ENCODE measurements at places on chromosomes 4 and X.

GRCh38 chr4:2923141-2923551 is 40.1 kb downstream of the NOP14 start:
- no peak for DNase-seq

DNA sequence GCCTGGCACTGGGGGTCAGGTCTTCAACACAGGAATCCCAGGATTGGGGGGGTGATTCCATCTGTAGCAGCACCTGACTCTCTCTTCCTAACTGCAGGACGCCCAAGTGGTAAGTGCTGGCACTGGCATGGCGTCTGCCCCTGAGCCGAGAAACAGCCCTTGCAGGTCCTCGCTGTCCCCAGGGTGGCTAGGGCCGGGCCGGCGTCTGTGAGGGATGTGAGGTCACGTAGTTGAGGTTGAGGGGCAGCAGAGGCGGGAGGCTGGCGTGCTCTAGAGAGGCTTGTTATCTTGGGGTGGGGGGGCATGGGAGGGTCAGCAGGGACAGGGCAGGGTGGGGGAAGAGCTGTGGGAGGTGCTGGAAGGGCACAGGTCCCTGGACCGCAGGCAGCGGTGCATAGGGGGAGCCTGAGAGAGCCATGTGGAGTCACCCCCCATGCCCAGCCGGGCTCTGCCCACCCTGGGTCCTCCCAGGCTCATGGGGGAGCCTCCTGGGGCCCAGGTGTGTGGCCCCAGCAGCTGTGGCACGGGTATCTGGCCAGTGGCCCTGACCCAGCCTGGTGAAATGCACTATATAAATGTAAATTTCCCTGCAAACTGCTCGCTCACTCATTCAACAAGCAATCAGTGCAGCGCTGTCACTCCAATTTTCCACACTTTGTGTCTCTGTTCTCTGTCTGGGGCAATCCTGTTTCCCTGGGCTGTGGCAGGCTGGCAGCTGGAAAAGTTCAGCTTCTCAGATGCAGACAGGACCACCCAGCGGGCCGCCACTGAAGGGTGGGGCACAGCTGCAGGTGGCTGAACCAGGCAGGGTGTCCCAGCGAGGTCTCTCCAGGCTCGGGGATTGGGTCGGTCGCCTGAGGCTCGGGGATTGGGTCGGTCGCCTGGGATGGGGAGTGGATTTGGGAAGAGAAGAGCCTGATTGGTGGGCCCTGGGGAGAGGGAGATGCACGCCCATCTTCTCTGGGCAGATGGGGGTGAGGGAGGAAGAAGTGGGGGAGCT is 102.2 kb upstream of the NKX1-1 start:
- DNase-seq: no peak

GRCh38 chr4:1596393-1596792 is 87.7 kb downstream of the FAM53A start:
- DNase-seq: no peak

DNA sequence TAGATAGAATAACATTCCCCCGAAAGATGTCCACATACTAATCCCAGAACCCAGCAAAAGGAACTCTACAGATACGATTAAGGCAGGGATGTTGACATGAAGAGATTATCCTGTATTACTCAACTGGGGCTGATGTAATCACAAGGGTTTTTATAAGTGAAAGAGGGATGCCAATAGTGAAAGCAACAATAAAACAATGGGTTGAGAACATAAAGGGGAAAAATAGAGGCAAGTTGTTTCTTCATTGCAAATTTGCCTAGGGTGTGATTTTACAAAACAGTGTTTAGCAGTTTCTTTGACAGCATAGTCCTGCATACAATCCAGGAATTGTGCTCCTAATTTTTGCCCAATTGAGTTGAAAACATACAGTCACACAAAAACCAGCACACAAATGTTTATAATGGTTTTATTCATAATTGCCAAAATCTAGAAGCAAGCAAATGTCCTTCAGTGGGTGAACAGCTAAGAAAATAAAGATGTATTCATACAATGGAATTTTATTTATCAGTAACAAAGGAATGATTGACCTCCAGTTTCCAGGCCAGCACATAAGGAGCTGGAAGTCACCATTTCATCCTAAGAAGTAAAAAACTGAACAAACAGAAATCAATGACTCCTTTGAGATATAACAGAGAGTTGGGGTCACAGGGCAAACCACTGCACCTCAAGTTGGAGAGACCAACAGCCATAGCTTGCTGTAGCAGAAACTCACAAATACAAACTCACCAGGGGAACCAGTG is 107.2 kb downstream of the CENPC start:
- DNase-seq: no peak

DNA sequence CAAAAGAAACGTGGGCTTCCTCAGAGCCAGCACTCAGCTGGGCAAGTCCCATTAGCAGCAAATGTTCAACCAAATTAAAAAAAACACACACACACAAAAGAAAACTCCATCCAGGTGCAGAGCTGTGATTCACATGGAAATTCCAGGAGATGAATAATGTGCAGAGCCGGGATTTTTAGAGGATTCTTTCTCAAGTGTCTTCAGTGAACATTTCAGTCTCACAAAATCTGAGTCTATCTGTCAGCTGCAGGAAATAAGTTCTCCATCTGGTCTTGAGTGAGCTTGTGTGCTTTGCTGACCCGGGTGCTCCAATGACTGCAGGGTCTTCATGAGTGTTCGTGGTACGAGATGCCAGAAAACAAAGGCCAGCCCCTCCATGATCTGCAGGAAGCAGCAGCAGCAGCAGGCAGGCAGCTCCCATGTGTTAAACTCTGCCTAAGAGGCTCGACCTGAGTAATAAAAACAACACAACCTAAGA is 44.3 kb downstream of the RASGEF1B start:
- DNase-seq: no peak

DNA sequence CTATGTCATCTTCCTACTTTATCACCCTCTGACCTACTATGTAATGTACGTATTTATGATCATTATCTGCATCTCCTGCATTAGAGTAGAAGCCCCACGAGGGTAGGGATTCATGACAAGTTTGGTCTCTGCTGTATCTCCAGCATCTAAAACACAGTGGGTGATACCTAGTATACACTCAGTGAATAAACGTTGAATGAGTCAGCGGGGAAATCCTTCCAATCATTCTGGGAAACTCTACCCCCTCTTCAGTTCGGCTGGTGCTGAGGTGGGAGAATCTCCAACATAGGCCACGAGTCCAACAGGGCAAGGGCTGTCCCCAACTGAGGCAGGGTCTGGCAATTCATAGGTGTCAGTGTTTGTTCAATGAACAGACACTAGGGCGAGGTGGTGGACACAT is 74.4 kb upstream of the EFNB1 start:
- DNase-seq: no peak

GRCh38 chrX:13147147-13147546 is 102.7 kb upstream of the FAM9C start:
- no peak for DNase-seq

GRCh38 chr4:76558396-76559235 is 123.6 kb downstream of the SHROOM3 start:
- DNase-seq: no peak

DNA sequence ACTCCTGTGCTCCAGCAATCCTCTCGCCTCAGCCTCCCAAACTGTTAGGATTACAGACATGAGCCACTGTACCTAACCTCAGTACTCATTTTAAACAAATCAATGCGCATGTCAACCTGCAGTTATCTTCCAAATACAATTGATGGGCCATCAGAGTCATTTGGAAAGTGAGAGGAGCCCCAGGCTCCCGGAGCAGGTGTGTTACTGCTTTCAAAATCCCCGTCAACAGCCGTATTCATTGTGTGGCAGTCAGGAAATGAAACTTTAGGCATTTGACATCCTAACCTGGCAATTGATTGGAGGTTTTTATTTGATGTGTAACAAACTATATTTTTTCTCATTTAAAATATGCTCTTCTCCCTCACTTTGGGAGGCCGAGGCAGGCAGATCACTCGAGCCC is 623.6 kb upstream of the TENM3 start:
- no peak for DNase-seq

DNA sequence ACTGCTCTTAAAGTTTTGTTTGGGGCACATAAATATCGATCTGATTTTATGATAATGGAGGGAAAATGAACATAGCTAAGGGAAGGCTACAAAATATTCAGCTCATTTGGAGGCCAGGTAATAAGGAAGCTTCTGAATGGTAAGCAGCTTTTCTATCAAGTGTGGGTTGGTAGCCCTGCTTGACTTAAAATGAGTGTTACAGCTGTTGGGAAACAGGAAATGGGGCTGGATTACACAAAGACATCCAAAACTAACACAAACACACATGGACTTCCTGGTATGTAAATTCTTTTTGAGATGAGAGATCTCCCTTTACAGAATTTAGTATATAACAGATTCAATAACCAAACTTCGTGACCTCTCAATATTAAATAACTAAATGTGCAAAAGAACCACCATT is 58.0 kb downstream of the FGF16 start:
- no peak for DNase-seq

DNA sequence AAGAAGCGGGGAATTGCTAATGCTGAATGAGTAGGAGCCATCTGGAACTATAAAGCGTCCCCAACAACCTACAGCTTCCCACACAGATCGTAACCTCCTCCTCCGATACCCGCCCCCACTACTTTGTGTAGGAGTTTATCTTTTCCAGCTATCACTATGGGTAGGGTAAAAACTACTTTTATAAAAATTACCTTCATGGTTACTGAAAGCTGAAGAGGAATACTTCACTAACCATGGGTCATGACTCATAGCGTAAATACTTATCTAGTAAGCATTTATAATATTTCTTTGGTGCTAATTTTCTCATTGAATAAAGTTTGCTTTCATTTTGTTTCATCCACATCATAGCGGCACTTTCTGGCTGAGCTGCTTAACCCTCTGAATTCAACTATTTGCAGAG is 79.4 kb upstream of the TNIP3 start:
- DNase-seq: no peak
